CD14-positive monocyte (primary cell): ENCODE measurements at places on chromosomes 7 and 10. TPM values are rescaled to one million over a fixed set of nuclear protein-coding genes. Genes with fewer than 3 reads are reported as not detected.

- H3K27me3 ChIP-seq = no peaks in the 10 kb centered on the region
- no peak for DNase-seq
- H3K4me1 ChIP-seq = no peaks in the 10 kb centered on the region
- no peak overlapping the region for H3K4me3 ChIP-seq
- no peak overlapping the region for H3K27ac ChIP-seq
Measured at GRCh38 chr10:104089621-104090020, 3.9 kb upstream of the COL17A1 start.

- H3K36me3 ChIP-seq = peaks cover 9% of the 10 kb centered on the region
- no peak overlapping the region for H3K4me3 ChIP-seq
- H3K27ac ChIP-seq = no peak overlapping the region
- no peaks in the 10 kb centered on the region for H3K27me3 ChIP-seq
- no peak for DNase-seq
Measured at GRCh38 chr10:80477813-80478212, 23.7 kb downstream of the TSPAN14 start.

- H3K36me3 ChIP-seq = no peaks in the 10 kb centered on the region
Measured at GRCh38 chr7:40870108-40870507, 735.3 kb downstream of the SUGCT start.

DNA sequence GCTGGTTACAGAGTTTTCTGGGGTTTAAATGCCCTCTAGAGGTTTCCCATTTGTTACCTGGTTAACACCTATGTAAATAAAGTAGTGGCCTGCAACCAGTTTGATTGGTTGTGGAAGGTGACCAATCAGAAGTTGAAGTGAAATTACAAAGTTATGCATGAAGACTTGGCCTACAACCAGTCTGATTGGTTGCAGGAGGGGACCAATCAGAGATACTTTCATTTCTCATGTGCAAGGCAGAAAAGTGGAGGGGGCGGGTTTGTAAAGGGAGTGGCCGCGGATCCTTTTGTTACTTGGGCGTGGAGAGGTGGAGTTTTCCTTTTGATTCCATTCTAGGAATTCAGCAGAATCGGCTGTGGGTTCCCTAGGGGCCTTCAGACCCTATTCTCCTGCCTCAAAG is 80.8 kb downstream of the SEC23IP start:
- no peaks in the 10 kb centered on the region for H3K27me3 ChIP-seq
- no peak overlapping the region for H3K27ac ChIP-seq
- H3K36me3 ChIP-seq = no peaks in the 10 kb centered on the region
- DNase-seq = no peak

- no peaks in the 10 kb centered on the region for H3K27me3 ChIP-seq
- H3K36me3 ChIP-seq = no peaks in the 10 kb centered on the region
- no peak for DNase-seq
- H3K4me3 ChIP-seq = no peak overlapping the region
- H3K27ac ChIP-seq = no peak overlapping the region
- no peaks in the 10 kb centered on the region for H3K4me1 ChIP-seq
Measured at GRCh38 chr10:90592638-90593302, 265.1 kb downstream of the HTR7 start.

AKAP9 gene
- polyA plus RNA-seq = 6.3 and 23.3 TPM in 2 replicates

SAMD9L gene
- 31.8 TPM for polyA plus RNA-seq

CALCR gene
- polyA plus RNA-seq = not detected
